ENCODE measurements at places on chromosomes 3 and 15.

- no peak for DNase-seq
Measured at GRCh38 chr3:4712109-4712508, 219.0 kb downstream of the ITPR1 start.

DNA sequence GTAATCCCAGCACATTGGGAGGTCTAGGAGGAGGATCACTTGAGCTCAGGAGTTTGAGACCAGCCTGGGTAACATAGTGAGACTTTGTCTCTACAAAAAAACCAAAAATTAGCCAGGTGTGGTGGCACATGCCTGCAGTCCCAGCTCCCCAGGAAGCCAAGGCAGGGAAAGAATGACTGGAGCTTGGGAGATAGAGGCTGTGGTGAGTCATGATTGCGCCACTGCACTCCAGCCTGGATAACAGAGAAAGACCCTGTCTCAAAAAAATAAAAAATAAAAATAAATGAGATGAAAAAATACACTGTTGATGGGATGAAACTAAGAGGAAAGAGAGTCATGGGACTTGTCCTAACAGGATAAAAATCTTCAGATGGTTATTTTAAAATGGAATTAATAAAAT lies 137.6 kb downstream of the IMPG2 start:
- DNase-seq, result no peak

GRCh38 chr15:55993804-55994560 lies 570 bp upstream of the NEDD4 start:
- no peak for DNase-seq

- no peak for DNase-seq
Measured at GRCh38 chr3:160982491-160982890, 122.7 kb downstream of the B3GALNT1 start.

GRCh38 chr3:186374376-186374775 lies 12.3 kb upstream of the DGKG start:
- no peak for DNase-seq

DNA sequence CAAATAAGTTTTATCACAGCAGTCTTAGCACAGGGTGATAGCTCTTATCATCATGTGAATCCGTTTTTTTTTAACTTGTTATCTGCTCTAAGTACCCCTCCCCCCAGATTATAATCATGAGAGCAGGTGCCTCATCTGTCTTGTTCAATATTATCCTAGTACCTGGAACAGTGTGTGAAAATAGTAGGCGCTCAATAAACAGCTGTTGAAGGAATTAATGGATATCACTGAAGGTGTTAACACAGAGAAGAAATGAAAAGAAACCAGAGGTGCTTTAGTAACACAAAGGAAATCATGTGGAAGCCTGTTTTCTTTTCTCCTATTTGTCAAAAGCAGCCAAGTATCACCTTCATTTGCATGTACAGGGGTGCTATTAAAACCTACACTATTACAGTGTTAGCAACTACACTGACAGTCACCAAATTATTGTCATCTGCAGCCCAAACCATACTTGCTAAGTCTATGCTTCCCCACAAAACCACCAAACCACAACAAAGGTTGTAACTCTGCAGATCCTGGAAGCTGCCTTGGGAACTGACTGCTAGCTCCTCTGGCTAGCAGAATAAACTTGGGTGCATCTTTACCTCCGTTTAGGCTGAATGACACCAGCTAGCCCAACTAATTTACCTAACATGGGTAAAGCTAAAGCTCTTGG lies 2.9 kb downstream of the XPC start:
- no peak for DNase-seq

DNA sequence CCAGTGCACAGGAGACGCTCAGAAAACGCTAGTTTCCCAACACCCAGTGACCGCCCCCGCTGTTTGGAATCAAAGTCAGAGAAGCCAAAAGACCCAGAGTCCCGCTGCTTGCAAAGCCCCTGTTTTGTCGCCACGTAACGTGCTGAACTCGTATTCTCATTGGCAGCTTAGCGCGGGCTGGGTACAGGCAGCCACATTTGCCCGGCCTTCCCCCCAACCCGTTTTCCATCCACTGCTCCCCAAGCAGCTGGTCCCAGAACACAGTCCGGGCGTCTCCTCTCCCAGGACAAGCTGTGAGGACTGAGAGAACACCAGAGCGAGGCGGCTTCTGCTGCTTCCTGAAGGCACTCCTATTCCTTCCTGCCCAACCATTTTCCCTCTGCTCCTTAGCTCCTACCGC lies 54.8 kb downstream of the RASGRF1 start:
- no peak for DNase-seq

DNA sequence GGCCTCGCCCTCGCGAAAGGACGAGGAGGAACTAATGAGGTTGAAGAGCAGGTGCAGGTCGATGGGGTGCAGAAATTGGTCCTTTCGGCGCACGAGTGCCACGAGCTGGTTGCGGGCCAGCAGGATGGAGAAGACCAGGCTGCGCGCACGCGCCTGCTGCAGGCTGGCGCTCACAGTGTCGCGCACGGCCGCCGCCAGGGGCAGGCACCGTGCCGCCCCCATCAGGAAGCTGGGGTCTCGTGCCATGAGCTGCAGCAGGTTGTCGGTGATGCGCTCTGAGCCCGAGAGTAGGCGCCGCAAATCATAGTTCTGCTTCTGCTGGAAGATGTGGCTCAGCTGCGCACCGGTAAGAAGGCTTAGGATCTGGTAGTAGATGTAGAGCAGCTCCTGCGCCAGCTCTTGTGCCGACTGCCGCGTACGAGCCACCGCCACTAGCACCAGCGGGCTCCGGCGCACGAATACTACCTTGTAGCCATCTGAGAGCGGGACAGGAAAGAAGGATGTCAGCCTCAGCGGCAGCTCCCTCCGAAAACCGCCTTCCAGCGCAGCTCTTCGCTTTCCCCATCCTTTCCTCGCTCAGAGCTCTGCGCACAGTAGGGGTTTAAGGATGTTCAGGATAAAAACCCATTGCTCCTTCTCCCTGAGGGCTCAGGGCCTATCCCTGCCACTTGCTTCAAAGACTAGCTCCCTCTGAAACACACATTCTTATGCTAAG lies 6.9 kb upstream of the MST1R start:
- no peak for DNase-seq
